Stimulated activated CD4-positive, alpha-beta T cell treated with anti-CD3 and anti-CD28 coated beads, Interleukin-1b, Interleukin-23, amount 100 ng/mL, for 48 hours (primary cell): ENCODE measurements at places on chromosomes 5 and 9.

DNA sequence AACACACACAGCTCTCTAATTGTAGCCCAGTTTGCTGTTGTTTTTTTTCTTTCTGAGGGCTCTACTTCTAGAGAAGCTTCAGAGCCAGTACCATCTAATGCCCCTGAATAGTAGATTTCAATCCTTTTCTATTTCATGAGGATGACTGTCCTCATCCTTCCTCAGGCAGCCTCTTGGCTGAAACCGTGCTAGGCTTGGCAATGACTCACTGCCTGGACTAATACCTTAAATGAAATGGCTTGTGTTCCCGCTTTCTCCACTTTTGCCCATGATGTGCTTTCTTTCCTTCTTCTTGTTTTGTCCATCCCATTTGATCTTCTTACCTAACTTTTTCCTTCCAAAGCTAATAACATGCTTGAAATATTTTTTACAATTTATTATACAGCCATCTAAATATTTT, 80.1 kb downstream of the ITGA1 start:
- no peak for DNase-seq

DNA sequence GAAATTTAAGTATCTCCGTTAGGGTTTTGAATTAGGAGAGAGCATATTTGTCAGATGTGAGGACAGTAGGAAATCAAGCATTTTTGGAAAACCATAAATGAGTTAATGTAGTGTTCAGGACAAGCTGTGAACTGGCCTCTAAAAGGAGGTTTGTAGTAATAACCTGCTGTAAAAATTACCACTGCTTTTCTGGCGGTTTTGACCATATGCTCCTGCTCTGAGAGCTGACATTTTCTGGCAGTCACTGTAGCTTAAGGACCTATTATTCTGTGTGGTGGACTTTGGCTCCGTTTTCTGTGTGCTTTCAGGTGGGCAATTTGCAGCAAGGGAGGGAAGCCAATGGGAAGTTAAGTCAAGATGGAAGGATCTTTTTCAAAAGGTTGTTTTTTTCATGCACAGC, 111.1 kb downstream of the SGCD start:
- DNase-seq = no peak

- DNase-seq = no peak
Observed at GRCh38 chr5:93250424-93250823, 330.6 kb downstream of the NR2F1-AS1 start.

GRCh38 chr9:95506678-95507463, 9.9 kb downstream of the PTCH1 start:
- peak; percentile 26 for DNase-seq

DNA sequence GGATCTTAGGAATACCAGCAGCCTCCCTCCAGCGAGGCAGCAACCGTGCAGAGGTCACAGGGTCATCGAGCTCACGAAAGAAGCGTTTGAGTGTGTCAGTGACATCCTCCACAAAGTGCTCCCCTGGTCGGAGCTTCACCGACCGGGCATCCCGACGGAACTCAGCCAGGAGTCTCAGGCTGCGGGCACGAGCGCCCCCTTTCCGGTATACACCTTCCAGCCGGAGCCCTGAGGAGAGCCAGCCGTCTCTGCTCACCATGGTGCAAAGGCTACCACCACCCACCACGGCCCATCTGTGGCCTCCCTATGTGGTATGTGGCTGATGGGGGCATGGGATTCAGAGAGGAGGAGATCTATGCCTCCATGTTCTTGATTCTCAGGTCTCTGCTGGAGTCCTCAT, 10.8 kb upstream of the FCHSD1 start:
- DNase-seq = no peak

DNA sequence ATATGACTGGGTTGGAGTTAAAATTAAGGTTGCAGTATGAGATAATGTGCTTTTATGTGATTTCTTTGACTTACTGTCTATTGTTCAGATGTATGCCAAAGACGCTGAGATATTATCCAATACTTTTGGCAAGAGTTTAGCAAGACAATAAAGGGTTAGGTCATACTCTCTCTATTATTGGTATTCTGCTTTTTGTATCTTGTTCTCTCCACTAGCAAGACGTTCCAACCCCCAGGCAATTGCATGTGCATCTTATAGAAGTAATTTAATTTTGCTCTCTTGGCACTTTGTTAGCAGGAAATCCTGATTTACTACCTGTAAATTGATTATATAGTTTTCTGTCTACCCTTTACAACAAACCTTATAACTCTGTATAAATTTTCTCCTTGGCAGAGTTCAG, 1093.6 kb downstream of the CDH9 start:
- no peak for DNase-seq

- DNase-seq = no peak
Observed at GRCh38 chr5:113675166-113675565, 161.7 kb downstream of the YTHDC2 start.

DNA sequence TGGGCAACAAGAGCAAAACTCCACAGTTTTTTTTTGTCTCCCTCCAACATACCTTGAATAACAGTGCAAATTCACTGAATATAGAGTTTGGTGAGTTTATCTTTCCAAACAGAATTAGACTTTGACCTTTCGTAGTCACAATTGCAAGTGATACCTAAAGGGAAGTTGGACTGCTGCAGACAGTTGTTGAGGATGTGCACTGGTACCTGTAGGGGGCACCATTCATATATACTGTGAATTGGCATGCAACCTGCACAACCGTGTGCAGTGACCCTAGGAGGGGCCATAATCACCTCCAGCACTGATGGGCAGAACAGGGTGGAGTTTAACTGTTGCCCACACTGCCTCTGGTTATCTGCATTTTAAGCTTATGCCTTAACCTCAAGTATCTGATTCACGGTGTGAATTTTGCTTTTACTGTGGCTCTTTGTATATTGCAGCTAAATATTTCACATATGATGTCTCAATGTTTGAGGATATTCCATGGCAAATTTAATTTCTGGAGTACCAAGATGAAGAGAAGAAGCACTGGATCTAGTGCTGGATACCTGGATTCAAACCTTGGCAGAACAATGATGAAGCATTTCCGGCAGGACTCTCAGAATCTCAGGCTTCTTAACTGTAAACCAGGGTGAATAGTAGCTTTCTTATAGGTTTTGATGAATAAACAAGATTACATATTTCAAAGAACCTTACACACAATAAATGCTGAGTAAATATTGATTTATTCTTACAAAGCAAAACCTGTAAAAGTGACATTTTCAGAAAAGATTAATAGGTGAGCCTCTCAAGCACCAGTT, 144.3 kb downstream of the ACTBL2 start:
- DNase-seq = peak; percentile 2

DNA sequence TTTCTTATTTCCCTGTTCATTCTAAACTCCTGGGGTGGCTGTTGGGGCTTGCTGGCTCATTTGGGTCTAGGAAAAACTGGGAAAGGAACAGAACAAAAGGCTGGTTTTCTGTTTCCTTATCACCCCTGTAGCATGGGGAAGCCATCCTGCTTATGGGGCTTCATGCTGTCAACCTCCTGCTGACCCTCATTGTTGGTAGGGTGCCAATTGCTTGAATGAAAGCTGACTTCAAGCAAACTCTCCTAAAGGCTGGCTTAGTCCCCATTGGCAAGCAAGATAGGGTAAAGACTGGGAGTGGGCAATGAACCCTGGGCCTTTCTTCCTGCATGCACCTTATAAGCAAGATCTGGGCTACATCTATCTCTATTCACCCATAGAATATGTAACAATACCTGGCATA, 511.6 kb downstream of the DMAC1 start:
- no peak for DNase-seq

GRCh38 chr5:160744268-160745101, 107.5 kb downstream of the ATP10B start:
- no peak for DNase-seq

DNA sequence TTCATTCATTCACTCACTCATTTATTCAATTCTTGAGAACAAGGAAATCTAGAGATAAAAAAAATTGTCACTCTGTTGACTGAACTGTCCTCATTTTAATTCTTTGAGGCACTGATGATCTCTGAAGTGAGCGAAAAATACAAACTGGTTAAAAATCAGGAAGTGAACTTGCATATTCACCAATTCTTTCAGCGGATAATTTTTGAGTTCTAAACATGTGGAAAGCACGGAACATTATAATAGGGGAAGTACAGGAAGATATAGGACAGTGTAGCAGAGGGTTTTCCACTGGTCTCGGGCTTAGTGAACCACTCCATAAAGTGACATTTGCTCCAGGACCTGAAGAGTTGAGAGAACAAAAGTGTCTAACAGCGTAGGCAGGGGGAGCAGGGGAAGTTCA, 169.5 kb downstream of the TLR4 start:
- DNase-seq = no peak

- DNase-seq = no peak
Observed at GRCh38 chr5:126274076-126274762, 149.0 kb upstream of the GRAMD2B start.

- DNase-seq = no peak
Observed at GRCh38 chr5:14445576-14446290, 135.9 kb upstream of the OTULINL start.

DNA sequence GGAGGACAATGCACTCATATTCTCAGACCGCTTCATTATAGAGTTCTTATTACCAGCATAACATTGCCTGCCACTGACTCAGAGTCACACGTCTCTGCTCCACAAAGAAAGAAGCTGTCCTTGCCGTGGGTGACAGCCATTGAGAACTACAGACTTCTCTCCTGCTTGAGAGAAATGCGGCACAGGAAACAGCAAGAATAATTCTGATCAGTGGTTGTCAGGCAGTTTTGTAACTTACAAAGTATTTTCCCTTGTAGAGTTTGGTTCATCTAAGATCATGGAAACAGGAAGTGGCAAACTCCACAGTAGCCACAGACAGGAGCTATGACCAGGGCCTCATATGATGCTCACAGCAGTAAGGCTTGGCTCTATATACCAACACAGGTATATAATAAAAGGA, 47.0 kb downstream of the KCNV2 start:
- DNase-seq = peak; percentile 12
